HEK293T (cell line): ENCODE measurements at places on chromosomes 5 and 9.

DNA sequence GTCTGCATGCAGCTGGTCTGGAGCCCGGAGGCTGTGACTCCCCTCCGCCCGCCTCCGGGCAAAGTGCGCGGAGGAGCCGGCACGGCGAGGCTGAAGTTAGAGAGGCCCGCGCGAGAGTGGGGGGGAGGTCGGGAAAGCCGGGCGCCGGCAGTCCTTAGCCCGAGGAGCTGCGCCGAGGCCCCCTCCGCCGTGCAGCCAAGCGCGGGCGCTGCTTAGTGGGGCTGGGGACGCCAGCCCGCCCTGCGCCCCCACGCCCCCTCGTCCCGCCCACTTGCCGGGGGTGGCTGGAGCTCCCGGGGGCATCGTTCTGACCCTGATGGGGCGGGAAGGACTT, 403 bp downstream of the NINJ1 start:
- DNase-seq, result peak; percentile 60

- no peak for DNase-seq
These were observed 27.8 kb upstream of the PTPDC1 start for GRCh38 chr9:94056442-94056974.

DNA sequence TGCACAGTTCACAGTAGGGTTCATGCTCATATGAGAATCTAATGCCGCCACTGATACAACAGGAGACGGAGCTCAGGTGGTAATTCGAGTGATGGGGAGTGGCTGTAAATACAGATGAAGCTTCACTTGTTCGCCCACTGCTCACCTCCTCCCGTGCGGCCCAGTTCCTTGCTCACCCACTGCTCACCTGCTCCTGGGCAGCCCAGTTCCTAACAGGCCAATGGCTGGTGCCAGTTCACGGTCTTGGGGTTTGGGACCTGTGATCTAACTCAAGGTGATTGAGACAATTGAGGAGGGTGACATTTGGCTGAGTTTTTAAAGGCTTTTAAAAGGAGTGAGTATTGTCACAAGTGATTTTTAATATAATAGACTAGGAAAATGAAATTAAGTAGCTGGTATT, 45.4 kb downstream of the RAD23B start:
- DNase-seq, result no peak

GRCh38 chr5:167160388-167160787, 1131.1 kb upstream of the WWC1 start:
- DNase-seq, result no peak

DNA sequence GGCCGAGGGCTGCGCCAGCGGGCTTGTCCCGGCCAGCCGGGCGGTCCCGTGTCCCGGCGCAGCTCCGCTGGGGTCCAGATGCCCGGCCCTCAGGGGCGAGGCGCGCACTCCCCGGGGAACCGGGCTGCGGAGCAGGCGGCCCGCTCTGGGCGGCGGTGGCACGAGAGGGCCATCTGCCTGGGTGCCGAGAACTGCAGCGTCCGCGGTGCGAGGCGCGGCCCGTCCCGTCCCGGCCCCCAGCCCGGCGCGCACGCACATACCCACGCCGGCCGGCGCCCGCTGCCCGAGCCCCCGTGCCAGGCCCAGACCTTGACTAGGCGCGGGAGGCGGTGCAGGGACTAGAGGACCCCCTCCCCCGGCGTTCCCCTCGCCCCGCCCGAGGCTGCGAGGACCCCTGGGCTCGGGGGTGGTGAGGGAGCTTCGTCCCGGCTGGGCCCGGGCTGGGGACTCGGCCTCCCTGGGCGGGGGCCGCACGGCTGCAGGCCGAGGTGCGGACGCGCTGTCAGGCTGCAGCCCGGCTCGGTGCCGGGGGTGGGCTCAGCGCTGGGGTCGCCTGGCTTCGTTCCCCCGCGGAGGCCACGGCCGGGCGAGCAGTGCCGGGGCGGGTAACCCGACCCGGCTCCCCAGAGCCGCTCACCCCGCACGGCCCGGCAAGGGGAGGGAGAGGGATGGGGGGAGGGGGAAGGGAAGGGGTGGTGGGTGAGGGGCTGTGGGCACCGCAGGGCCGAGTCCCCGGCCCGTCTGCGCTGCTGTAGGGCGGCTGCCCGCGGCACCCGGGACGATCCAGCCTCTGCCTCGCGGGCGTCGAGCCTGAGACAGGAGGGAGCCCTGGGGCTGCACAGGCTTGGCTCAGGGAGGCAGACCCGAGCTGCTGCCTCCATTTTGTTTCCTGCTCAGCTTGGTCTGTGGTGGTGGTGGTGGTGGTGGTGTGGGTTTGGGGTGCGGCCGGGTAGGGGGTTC, 1.2 kb upstream of the NSD1 start:
- no peak for DNase-seq

GRCh38 chr5:158080112-158080511, 221.2 kb upstream of the CLINT1 start:
- DNase-seq, result no peak

DNA sequence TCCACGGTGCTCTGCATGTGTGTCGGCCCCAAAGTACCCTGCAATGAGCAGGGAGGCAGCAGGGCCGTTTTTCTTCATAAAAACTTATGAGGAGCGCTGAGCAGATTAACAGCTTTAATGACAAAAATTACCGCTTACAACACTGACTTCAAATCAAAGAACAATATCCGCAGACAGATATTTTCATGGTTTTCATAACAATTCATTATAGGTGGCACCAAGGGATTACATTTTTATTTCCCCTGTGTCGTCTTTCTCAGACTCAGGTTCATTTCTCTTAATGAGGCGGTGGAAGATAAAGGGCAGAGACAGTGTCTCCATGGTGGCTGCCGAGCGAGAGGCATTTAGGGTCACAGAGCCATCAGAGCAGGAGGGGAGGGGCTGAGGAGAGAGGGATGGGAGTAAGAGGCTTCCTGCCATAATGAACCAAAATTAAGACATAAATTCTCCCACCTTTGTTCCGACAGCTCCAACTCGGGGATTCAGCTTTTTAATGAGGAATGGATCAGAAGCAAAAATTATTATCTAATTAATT, 240.7 kb upstream of the CLINT1 start:
- no peak for DNase-seq

DNA sequence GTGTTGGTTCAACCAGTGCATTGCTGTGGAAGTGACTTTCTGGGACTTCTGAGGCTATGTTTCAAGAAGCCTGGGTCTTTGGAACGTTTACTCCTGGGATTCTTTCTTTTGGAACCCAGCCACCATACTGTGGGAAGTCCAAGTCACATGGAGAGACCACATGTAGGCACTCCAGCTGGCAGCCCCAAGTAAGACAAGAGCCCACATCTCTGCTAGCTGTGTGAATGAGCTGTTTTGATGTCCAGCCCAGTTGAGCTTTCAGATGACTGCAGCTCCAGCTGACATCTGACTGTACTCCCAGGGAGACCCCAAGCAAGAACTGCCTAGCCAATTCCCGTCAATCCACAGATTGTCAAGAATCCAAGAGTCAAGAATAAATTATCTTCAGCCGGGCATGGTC, 60.1 kb upstream of the SPATA31D4 start:
- DNase-seq, result no peak

DNA sequence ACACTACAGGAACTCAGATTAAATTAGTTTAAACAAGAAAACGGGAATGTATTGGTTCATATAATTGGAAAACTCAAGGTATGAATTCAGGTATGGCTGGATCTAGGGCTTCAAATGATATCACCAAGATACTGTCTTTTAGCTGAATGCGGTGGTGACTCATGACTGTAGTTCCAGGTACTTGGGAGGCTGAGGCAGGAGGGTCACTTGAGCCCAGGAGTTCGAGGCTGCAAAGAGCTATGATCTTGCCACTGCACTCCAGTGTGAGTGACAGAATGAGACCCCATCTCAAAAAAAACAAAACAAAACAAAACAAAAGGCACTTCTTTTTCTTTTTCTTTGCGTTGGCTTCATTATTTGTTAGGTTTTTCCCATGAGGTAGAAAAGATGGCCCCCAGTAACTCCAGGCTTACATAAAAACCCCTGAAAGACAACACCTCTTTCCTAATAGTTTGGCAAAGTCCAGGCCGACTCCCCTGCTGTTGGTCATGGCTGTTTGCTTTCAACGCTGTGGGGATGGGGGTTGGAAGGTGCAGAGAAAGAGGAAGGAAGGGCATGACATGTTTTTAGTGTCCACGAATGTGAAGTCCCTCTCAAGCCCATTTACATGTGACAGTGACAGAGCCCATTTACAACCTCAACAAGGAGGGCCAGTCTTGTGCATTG, 39.8 kb upstream of the CRB2 start:
- no peak for DNase-seq

GRCh38 chr9:79667120-79667519, 95.4 kb downstream of the TLE4 start:
- DNase-seq, result no peak

DNA sequence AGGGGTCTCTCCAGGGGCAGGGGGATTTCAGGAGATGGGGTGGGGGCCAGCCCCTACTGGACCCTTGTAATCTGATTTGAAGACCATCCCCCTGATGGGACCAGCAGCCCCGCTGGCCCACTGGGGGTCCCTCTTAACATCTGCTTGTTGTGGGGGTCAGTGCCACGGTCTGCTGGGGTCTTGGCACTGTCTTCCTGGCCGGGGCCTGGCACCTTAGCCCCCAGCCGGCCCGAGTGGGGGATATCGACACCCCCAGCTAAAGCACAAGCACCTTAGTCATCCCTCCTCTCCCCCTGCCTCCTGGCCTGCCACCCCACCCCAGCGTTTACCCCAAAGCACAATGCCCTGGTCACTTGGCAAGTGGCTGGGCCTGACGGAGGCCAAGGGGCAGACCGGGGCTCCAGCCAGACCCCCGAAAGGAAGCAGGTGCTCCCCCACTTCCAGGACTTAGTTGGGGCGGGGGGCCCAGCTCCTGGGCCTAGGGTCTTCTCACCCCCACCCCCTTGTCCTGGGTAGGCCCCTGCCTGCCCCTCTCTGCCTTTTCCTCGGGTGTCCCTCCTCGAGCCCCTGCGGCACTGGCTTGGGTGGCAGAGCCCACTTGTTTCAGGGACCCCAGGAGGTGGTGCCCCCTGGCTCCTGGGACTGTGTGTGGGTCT, 1.4 kb upstream of the NFX1 start:
- DNase-seq, result no peak

- DNase-seq, result no peak
These were observed 116.1 kb upstream of the ACTBL2 start for GRCh38 chr5:57598756-57599155.

GRCh38 chr5:125712397-125712796, 710.8 kb upstream of the GRAMD2B start:
- no peak for DNase-seq

DNA sequence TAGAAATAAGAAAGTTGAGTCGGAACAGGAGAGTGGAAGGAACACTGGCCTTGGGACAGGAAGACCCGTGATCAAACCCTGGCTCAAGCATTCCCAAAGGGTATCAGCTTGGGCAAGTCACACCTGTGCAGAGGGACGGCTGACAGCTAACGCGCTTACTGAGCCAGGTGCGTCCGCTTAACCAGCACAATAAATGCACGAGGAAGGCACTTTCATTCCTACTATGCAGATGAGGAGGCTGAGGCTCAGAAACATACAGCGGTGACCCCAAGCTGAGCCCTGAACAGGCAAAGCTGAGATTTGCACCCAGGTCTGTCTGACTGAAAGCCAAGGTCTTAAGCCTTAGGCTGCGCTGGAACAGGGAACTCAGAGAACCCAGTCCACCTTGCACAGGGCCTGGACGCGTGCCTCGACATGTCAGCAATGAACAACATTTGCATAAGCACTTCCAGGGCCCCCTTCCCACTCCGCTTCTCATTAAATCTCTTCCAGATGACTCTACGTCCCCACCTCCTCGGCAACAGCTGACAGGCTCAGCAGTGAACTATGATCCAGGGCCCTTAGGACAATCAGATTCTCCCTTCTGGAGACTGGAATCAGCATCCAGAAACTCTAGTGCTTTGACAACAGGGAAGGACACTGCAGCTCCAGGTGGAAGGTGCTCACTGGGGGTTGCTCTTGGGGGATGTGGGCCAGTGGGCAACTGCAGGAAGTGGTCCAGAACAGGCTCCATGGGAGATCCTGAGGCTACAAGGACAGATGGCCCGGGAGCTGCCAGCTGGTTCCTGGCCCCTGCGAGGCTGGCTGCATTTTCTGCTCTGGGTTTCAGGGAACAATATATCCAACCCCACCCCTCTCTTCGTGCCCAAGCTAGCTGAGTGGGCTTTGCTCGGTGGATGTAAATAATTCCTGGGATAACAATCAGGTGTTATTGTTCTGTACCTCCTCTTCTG, 35.2 kb downstream of the SH3PXD2B start:
- no peak for DNase-seq

DNA sequence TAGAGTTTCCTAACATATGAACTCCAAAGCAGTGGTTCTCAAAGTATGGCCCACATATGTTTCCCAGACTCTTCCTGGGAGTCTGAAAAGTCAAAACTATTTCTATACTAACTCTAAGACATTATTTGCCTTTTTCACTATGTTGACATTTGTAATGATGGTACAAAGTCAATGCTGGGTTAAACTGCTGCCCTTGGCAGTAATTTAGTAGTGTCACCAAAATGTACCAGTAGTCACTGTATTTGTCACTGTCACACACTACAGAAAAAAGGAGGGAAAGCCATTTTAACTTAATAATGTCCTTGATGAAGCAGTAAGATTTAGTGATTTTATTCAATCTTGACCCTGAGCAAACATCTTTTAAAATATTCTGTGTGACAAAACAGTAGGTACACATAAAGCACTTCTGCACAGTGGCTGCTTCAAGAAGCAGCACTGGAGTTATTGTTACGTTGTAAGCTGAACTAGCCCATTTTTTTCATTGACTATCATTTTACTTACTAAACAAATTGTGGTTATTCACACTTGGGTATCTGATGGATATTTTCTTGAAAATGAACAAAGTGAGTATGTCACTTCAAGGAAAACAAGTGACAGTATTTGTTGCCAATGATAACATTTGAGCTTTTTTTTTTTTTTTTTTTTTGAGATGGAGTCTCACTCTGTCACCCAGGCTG, 90.3 kb downstream of the NR6A1 start:
- DNase-seq, result no peak

DNA sequence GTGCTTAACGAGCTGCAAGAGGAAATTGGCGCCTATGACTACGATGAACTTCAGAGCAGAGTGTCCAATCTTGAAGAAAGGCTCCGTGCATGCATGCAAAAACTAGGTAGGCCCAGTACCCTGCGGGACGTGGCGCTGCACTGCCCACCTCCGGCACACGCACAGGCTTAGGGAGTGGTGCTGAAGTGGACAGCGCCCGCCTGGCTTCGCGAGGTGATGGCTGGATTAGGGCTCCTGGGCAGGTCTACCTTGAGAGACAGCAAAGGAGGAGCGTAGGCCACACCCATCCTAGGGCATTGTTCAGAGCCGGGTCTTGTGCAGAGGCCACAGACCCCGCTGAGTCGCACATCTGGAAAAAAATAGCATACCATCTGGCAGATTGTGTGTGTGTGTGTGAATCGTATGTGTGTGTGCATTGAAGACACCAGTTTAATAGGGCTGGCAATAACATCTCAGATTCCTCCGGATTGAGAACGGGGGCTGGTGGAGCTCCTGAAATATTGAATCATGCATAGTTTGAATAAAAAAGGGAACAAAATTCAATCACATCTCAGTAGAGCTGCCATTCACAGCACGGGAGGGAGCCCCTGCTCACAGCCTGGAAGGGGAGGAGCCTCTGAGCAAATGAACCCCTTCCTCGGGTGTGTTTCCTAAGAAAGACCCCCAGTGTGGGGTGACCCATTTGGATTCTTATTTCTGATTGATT, 11.1 kb downstream of the OLFM1 start:
- peak; percentile 47 for DNase-seq

- no peak for DNase-seq
These were observed 392.0 kb downstream of the GADD45G start for GRCh38 chr9:89996773-89997172.
